Activated B cell treated with CpG ODN at 0.5 μM for 24 hours (primary cell): ENCODE measurements at places on chromosomes 7 and 10. TPM values are rescaled to one million over a fixed set of nuclear protein-coding genes. Genes with fewer than 3 reads are reported as not detected.
A peak's percentile ranks its signal among the peaks of the same experiment; 100 is the strongest.

The SPDYE5 gene
- 0.20 TPM in 1 of 2 replicates, not detected in the other for total RNA-seq

- no peak for DNase-seq
Measured at GRCh38 chr7:100890653-100891567, 1.4 kb upstream of the UFSP1 start.

- DNase-seq, result no peak
Measured at GRCh38 chr7:135757719-135758411, 9.3 kb upstream of the FAM180A start.

GRCh38 chr7:152054367-152055230 is 29.1 kb downstream of the GALNT11 start:
- no peak for DNase-seq

The KIAA1217 gene
- total RNA-seq, result 0.32 and 0.71 TPM in 2 replicates

The NPY gene
- not detected in 2 replicates for total RNA-seq

The ITGB1 gene
- total RNA-seq, result 80.3 and 87.4 TPM in 2 replicates

DNA sequence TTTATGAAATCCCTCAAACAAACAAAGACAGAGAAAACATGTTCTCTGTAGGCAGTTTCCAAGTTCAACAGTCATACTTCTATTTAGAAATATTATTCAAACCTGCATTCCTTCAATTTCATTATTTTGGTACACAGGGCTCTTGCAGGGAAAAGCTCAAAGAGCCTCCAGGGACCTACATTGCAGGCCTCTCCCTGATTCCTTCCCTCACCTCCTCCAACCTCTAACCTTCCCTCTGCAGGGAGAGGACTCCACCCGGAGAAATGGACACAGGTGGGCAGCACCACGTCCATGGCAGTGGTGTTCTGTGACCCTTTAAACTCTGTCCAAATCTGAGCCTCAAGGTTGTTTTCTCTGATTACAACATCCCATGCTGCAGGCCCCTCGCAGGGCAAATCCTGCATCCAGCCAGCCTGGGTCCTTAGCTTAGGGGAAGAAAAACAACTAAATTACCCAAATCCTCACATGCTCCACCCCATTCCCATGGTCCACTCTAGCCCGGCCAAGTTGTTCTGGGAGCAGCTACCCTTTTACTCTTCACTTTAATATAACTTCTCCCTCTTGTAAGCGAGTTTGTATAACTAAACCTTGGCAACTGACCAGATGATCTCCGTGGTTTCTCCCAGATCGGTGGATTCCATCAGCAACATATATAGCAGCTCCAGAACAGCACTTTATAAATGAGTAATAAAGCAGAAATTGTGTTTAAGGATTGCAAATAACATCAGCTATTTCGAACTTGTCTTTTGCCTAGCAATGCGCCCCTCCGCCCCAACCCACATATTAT is 129.8 kb downstream of the CUBN start:
- no peak for DNase-seq

- DNase-seq, result no peak
Measured at GRCh38 chr10:6239213-6239991, 36.7 kb downstream of the PFKFB3 start.

- DNase-seq, result no peak
Measured at GRCh38 chr7:8365499-8366110, 67.8 kb upstream of the NXPH1 start.

GRCh38 chr7:90345595-90346335 is 751 bp upstream of the GTPBP10 start:
- DNase-seq, result no peak

- DNase-seq, result no peak
Measured at GRCh38 chr10:87503886-87504285, 807 bp upstream of the MINPP1 start.

- DNase-seq, result no peak
Measured at GRCh38 chr7:44131173-44132029, 8.1 kb upstream of the POLD2 start.

DNA sequence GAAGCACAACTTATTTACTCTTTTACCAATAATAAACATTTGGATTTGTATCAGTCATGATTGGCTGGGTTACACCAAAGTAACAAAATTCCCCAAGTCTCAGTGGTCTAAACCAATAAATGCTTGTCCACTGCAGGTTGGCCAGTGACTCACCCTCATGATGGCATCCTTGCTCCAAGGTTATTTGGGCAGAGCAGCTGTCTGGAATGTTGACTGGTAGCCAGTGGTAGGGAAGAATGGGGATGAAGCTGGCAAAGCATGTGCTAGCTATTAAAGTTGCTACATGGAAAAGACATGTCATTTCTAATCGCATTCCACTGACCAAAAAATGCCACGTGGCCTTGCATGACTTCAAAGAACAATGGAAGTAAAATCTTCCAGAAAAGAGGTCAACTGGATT is 1168.7 kb upstream of the CELF2 start:
- DNase-seq, result no peak

DNA sequence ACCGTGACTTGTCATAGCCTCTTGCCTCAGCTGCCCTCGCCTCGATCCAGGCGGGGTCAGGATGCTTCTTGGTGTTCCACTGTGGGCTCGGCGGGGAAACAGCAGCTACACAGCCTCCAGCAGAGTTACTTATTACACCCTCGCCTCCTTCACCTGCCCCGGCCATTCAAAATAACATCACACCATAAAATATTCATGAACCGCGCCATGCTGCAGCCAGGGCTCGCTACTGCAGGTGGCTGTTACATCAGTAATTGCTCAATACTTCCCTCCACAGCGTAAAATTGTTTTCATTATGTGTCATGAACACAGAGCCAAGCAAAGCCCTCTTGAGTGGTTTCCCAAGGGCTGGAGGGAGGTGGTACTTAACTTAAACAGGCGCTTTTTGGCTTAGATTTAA is 241.5 kb upstream of the SP8 start:
- DNase-seq, result no peak

DNA sequence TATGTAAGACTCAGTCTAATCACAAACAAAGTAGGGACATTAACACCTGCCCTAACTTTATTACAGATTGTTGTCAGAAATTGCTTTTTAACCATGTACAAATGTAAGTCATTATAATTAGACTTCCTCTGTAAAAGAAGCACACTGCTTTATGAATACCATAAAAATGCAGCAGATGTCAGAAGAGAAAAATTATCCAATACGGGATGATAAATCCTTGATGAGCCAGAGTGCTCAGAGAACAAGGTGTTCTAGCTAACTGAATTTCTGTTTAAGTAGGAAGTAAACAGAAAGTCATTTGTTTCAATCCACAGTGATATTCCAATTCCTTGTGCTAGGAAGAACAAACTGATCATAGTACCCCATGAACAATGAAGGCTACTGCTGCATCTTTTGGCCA is 54.6 kb upstream of the BMPER start:
- DNase-seq, result no peak

DNA sequence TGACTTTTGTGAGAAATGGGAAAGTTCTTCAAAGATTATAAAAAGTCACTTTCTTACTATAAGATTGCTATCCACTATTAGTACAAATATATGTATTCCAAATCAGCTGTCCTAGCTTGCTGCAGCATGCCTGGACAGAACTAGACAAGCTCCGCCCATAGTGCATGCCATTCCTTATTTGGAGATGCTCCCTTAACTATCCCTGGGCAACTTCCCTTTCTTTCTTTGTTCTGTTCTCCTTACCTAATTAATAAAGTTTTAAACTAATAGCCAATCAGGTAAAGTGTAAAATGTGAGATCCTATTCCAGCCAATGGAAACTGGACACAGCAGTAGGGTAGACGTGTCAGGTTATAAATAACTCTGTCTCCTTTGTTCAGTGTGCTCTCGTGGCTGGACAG is 281.9 kb downstream of the CAMK1D start:
- DNase-seq, result no peak

The PDE6C gene
- total RNA-seq, result not detected in 2 replicates

GRCh38 chr10:70856454-70856853 is 31.9 kb downstream of the PCBD1 start:
- no peak for DNase-seq

GRCh38 chr7:131530137-131530536 is 26.3 kb downstream of the PODXL start:
- DNase-seq, result no peak

The PODXL gene
- total RNA-seq, result 0.93 and 1.4 TPM in 2 replicates

- DNase-seq, result no peak
Measured at GRCh38 chr10:32340596-32341180, 6.3 kb downstream of the EPC1 start.

GRCh38 chr10:90437452-90437851 is 420.4 kb downstream of the HTR7 start:
- DNase-seq, result no peak

GRCh38 chr10:117159390-117159789 is 21.3 kb upstream of the VAX1 start:
- no peak for DNase-seq

GRCh38 chr7:141128931-141129330 is 55.1 kb downstream of the TMEM178B start:
- DNase-seq, result no peak

The TACR2 gene
- total RNA-seq, result not detected in 2 replicates

The PTPRN2 gene
- total RNA-seq, result 1.6 and 1.8 TPM in 2 replicates

The HECW1 gene
- not detected in 2 replicates for total RNA-seq

GRCh38 chr10:34046506-34047034 is 712.1 kb upstream of the NRP1 start:
- DNase-seq, result no peak

- no peak for DNase-seq
Measured at GRCh38 chr7:42236266-42236975, 588 bp downstream of the GLI3 start.

GRCh38 chr7:21784989-21785388 is 160.7 kb downstream of the CDCA7L start:
- no peak for DNase-seq

GRCh38 chr7:76296743-76297740 is 5.4 kb upstream of the HSPB1 start:
- DNase-seq, result no peak

DNA sequence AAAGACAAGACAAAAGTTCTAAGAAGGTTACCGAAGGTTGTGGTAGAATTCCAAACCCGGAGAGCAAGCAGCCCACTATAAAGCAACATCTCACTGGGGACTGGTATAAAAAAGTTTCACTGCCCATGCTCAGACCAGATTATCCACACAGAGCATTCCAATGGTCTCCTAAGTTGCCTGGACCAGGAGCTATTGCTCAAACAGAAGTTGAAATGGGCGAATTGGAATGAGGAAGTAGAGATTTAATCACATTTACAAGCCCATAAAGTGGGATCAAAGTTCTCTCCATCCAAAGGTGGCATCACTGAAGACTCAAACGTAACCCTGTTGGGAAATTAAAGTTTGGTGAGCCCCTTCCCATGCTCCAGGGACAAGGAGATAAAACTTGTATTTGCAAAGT is 19.8 kb downstream of the OR2F1 start:
- no peak for DNase-seq

DNA sequence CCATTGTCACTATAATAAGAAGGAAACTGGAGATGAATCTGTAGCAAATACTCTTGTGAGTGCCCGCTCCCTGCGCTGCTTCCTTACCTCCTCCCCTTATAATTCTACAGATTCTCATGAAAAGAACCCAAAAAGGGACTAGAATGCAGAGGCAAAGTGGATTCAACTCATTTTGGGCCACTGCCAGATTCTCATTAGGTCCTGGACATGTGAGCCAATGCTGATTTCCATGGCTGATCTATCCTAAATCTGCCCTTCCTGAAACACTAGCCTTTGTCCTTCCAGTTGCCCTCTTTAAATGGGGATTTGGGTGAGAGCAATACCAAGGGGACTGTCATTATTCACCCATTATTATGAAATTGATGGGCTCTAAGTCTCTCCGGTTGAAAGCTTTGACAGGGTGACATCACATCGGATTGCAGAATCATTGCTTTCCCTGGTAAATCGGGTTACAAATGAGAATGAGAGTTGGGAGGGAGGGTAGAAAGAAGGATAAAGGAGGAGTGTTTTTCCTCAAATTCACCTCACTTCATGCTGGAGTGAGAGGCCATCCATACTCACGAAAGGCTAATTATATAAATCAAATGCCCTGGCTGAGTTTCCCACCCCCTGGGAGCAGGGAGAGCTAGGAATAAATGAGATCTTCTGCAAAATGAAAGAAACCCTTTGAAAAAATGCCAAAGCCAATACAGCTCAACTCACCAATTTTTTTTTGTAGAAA is 37.5 kb downstream of the PTN start:
- no peak for DNase-seq

DNA sequence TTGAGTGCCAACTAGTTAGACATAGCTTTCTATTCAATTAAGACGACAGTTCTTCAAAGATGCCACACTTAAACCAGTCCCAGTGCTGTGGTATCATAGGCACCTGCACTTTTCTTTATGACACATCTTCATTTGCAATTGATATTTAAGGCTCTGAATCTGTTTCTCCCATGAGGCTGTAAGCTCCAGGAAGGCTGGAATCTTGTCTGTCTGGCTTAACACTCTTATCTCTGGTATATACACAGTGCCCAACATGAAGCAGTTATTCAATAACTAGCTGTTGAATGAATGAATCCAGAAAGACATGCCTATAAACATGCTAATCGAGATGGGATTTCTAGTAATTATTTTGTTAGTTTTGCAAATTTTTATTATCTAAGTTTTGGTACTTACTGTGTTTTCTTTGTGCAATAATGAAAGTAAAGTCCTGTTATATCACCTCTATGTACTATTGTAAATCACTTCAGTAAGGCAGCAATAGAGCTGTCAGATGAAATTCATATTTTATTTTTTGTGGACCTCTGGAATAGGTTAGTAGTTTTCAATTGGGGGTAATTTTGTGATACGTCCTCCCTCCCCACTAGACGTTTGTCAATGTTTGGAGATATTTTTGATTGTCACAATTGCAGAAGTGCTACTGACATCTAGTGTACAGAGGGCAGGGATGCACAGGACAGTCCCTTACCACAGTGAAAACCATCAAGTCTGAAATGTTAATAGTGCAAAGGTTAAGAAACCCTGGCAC is 51.3 kb upstream of the STEAP4 start:
- DNase-seq, result no peak

GRCh38 chr7:921581-922333 is 32.7 kb downstream of the ADAP1 start:
- peak; percentile 18 for DNase-seq

The TET1 gene
- total RNA-seq, result 0.54 and 0.69 TPM in 2 replicates

GRCh38 chr7:142611566-142612236 is 137.6 kb upstream of the PRSS1 start:
- no peak for DNase-seq
